Central memory CD8-positive, alpha-beta T cell (primary cell): ENCODE measurements at places on chromosomes 6 and 20.

- H3K27me3 ChIP-seq, result no peaks in the 10 kb centered on the region
- H3K36me3 ChIP-seq, result peaks cover 4% of the 10 kb centered on the region
- no peak overlapping the region for H3K27ac ChIP-seq
- no peak overlapping the region for H3K4me3 ChIP-seq
- no peak for DNase-seq
- peaks cover 16% of the 10 kb centered on the region for H3K4me1 ChIP-seq
Observed at GRCh38 chr6:30820193-30820592, 64.1 kb upstream of the DDR1 start.

DNA sequence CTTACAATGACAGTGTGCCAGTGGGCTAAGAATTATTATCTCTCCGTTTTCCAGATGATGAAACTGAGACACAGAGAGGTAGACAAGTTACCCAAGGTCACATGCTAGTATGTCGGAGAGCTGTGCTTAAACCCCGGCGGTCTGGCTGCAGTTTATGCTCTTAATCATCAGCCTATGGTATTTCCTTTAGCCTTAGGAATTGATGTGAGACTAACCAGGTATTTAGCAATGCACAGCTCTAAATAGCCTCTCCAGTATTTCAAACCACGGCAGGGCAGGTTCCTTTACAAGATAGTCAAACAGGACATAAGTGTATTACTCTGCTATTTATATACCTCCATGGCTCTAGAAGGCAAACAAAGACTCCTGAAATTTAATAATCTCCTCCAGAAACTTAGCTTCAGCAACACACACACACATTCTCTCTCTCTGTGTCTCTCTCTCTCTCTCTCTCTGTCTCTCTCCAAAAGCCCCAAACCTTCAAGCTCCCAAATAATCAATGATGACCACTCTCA is 142.0 kb upstream of the ZNF217 start:
- DNase-seq, result no peak
- no peak overlapping the region for H3K4me3 ChIP-seq
- H3K36me3 ChIP-seq, result no peaks in the 10 kb centered on the region
- peak overlapping the region; percentile 19 for H3K27ac ChIP-seq
- peaks cover 24% of the 10 kb centered on the region for H3K4me1 ChIP-seq

DNA sequence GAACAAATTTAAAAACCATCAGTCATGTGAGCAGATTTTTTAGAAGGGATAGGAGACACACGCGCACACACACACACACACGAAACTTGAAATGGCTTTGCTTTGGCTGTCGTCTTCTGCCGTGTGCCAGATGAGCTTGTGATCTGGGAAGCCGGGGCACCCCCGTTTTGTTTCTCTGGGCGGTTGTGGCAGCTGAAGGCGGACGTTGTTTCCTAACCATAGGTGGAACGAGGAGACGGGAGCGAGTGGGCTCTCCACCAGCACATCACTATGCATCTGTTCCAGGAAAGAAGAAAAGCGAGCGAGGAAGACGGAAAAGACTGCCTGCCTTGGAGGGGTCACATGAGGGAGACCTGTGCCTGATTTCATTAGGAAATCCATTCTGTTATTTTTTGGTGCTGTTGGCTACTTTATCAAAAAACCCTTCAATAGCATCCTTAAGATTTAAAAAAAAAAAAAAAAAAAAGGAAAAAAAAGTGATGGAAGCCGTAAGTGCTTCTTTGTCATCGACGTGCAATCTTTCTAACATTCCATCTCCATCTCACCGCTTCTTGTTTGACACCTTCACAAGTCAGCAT is 142.1 kb downstream of the DTNBP1 start:
- H3K4me1 ChIP-seq, result peaks cover 18% of the 10 kb centered on the region
- no peak for DNase-seq
- no peak overlapping the region for H3K27ac ChIP-seq
- H3K27me3 ChIP-seq, result no peaks in the 10 kb centered on the region
- peaks cover 57% of the 10 kb centered on the region for H3K36me3 ChIP-seq

GRCh38 chr6:43334466-43335095 is 26.0 kb upstream of the CRIP3 start:
- H3K27me3 ChIP-seq, result no peaks in the 10 kb centered on the region
- H3K36me3 ChIP-seq, result peaks cover 19% of the 10 kb centered on the region
- no peak overlapping the region for H3K4me3 ChIP-seq
- peaks cover 18% of the 10 kb centered on the region for H3K4me1 ChIP-seq
- no peak for DNase-seq

- H3K4me3 ChIP-seq, result no peak overlapping the region
- no peak overlapping the region for H3K27ac ChIP-seq
- peaks cover 10% of the 10 kb centered on the region for H3K27me3 ChIP-seq
- no peaks in the 10 kb centered on the region for H3K36me3 ChIP-seq
- no peak for DNase-seq
Observed at GRCh38 chr20:59062081-59062480, 19.5 kb upstream of the PRELID3B start.

GRCh38 chr6:145090801-145091585 is 644.3 kb downstream of the EPM2A start:
- peaks cover 44% of the 10 kb centered on the region for H3K27me3 ChIP-seq
- H3K27ac ChIP-seq, result no peak overlapping the region
- no peak for DNase-seq
- H3K36me3 ChIP-seq, result no peaks in the 10 kb centered on the region
- H3K4me3 ChIP-seq, result no peak overlapping the region

GRCh38 chr20:63568170-63568981 is 5.7 kb downstream of the HELZ2 start:
- peak overlapping the region; percentile 69 for H3K27ac ChIP-seq
- no peak for DNase-seq
- H3K27me3 ChIP-seq, result no peaks in the 10 kb centered on the region

- DNase-seq, result no peak
- H3K4me1 ChIP-seq, result no peaks in the 10 kb centered on the region
- H3K36me3 ChIP-seq, result no peaks in the 10 kb centered on the region
- no peak overlapping the region for H3K4me3 ChIP-seq
- no peak overlapping the region for H3K27ac ChIP-seq
Observed at GRCh38 chr20:13863244-13863643, 78.4 kb downstream of the NDUFAF5 start.

DNA sequence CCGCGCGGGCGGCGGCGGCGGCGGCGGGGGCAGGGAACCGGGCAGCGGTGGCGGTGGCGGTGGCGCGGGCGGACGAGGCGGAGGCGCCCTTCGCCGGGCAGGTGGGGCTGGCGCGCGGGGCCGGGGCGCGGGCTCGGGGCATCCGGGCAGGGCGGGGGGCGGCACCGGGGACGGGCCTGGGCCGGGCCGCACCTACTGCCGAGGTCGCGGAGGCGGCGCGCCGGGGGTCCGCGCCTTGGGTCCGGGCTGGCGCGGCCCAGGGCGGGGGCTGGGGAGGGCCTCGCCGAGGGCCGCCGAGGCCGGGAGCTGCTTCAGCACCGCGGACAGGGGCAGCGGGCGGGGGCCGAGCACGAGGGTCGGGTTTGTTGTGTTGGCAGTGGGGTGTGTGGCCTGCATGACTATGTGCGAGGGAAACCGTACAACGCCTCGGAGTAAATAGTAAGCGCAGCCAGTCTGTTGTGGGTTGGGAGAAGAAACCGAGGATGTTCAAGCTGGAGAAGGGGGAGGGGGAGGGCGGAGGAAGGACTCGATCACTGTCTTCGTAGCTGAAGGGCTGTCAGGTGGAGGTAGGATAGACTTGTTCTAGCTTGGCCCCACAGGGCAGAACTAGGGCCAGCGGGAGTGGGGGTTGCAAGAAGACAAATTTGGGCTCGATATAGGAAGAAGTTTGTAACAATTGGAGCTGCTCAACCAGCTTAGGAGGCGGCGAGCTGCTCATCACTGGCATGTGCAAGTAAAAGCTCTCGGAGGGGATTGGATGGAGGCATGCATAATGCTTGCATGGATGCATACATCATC is 593 bp downstream of the MMP24 start:
- DNase-seq, result peak; percentile 22
- no peak overlapping the region for H3K27ac ChIP-seq
- H3K4me1 ChIP-seq, result peaks cover under 1% of the 10 kb centered on the region
- peaks cover 23% of the 10 kb centered on the region for H3K27me3 ChIP-seq

DNA sequence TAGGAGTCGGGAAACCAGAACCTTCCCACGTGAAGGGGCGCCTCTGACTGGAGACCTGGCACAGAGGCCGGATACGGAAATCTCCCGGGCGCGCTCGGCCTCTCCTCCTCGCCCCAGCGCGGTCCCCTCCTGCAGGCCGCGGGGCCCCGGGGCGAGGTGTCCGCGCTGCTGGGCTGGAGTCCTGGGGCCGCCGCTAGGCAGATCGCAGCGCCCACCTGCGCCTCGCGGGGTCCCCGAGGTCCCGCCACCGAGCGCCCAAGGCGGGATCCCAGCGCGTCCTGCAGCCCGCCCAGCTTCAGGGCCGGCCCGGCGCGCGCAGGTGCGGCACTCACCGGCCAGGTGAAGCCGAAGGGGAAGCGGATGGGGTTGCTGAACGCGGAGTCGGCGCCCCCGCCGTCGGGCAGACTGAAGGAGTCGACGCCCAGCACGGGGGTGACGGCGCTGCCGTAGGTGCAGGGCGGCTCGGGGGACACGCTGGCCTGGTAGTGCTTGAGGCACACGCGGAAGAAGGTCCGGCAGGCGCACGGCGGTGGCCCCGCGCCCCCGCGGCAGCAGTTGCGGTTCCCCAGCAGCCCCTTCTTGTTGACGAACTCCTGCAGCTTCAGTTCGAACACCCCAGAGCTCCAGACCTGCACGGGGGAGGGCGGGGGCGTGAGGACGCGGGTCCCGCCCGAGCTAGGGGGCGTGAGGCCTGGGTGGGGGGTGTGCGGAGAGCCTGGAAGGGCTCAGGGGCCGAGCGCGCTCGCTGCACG is 1.5 kb downstream of the DLL1 start:
- peaks cover 9% of the 10 kb centered on the region for H3K36me3 ChIP-seq
- H3K27me3 ChIP-seq, result peaks cover 72% of the 10 kb centered on the region
- H3K27ac ChIP-seq, result peak overlapping the region; percentile 52
- H3K4me1 ChIP-seq, result peaks cover 45% of the 10 kb centered on the region
- peak overlapping the region; percentile 81 for H3K4me3 ChIP-seq

GRCh38 chr20:56359212-56360132 is 698 bp downstream of the FAM210B start:
- peaks cover 2% of the 10 kb centered on the region for H3K36me3 ChIP-seq
- H3K4me3 ChIP-seq, result peak overlapping the region; percentile 87
- H3K27ac ChIP-seq, result peak overlapping the region; percentile 86

DNA sequence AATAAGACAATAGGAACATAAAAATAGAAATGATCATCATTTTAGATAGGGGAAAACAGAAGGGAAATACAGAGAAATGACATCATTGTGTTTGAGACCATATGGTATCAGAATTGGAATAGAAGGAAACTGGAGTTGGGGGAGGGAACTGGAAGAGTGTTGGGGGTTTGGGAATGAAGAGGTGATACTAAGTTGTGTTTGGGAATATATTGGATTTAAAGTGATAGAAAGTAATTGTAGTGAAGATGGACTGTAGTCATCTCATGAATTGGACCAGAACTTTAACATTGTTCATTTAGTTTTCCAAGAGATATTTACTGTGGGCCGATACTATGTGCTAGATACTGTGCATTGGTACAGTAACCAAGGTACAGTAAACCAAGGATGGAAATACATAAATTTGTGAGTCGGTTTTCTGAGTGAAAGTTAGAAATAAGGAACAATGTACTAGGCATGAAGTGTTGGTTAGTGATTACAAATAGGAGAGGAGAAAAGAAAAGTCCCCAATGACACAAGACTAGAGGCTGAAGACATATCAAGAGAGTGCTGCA is 32.3 kb downstream of the KCNQ5 start:
- no peak overlapping the region for H3K4me3 ChIP-seq
- no peak overlapping the region for H3K27ac ChIP-seq
- H3K27me3 ChIP-seq, result no peaks in the 10 kb centered on the region
- peaks cover 16% of the 10 kb centered on the region for H3K4me1 ChIP-seq

GRCh38 chr6:163243692-163244589 is 170.6 kb upstream of the QKI start:
- H3K4me3 ChIP-seq, result no peak overlapping the region
- H3K27me3 ChIP-seq, result peaks cover 49% of the 10 kb centered on the region
- no peak for DNase-seq
- H3K27ac ChIP-seq, result no peak overlapping the region
- no peaks in the 10 kb centered on the region for H3K4me1 ChIP-seq
- no peaks in the 10 kb centered on the region for H3K36me3 ChIP-seq

GRCh38 chr6:47789553-47789952 is 7.7 kb downstream of the OPN5 start:
- H3K4me1 ChIP-seq, result no peaks in the 10 kb centered on the region
- no peak overlapping the region for H3K27ac ChIP-seq
- H3K36me3 ChIP-seq, result no peaks in the 10 kb centered on the region

- DNase-seq, result no peak
- no peaks in the 10 kb centered on the region for H3K4me1 ChIP-seq
- H3K27me3 ChIP-seq, result peaks cover 12% of the 10 kb centered on the region
- H3K27ac ChIP-seq, result no peak overlapping the region
- no peak overlapping the region for H3K4me3 ChIP-seq
- no peaks in the 10 kb centered on the region for H3K36me3 ChIP-seq
Observed at GRCh38 chr6:79167931-79168694, 66.4 kb downstream of the HMGN3 start.

GRCh38 chr20:19875376-19876221 is 117.5 kb downstream of the RIN2 start:
- no peak for DNase-seq
- no peak overlapping the region for H3K27ac ChIP-seq
- H3K36me3 ChIP-seq, result no peaks in the 10 kb centered on the region
- peaks cover 10% of the 10 kb centered on the region for H3K4me1 ChIP-seq

DNA sequence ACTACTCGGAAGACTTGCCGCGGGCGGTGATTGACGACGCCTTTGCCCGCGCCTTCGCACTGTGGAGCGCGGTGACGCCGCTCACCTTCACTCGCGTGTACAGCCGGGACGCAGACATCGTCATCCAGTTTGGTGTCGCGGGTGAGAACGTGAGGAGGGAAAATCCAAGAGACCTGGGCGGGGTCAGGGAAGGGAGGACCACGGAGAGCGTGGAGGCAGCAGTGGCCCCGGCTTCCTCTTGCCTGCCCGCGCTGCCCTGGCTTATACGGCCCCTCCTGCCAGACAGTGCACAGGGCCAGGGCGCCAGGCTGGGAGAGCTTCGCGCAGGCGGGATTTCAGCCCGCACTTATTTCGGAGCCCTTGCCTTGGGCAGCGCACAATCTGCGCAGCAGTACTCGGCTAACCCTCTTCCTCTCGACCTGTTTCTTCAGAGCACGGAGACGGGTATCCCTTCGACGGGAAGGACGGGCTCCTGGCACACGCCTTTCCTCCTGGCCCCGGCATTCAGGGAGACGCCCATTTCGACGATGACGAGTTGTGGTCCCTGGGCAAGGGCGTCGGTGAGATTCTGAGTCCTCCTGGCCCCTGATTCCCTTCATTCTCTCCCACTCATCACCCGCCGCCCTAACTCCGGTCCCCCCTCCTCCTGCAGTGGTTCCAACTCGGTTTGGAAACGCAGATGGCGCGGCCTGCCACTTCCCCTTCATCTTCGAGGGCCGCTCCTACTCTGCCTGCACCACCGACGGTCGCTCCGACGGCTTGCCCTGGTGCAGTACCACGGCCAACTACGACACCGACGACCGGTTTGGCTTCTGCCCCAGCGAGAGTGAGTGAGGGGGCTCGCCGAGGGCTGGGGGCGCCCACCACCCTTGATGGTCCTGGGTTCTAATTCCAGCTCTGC is 2.0 kb downstream of the MMP9 start:
- H3K4me3 ChIP-seq, result peak overlapping the region; percentile 57
- peaks cover 64% of the 10 kb centered on the region for H3K4me1 ChIP-seq
- H3K27ac ChIP-seq, result peak overlapping the region; percentile 59
- H3K27me3 ChIP-seq, result peaks cover 73% of the 10 kb centered on the region

GRCh38 chr20:1121429-1121828 is 3.0 kb downstream of the PSMF1 start:
- no peaks in the 10 kb centered on the region for H3K27me3 ChIP-seq
- H3K27ac ChIP-seq, result peak overlapping the region; percentile 86
- peaks cover 39% of the 10 kb centered on the region for H3K36me3 ChIP-seq
- no peak for DNase-seq
- H3K4me1 ChIP-seq, result peaks cover 70% of the 10 kb centered on the region

GRCh38 chr6:141734071-141734840 is 398.5 kb upstream of the GJE1 start:
- no peaks in the 10 kb centered on the region for H3K36me3 ChIP-seq
- H3K4me3 ChIP-seq, result no peak overlapping the region
- no peaks in the 10 kb centered on the region for H3K27me3 ChIP-seq
- H3K4me1 ChIP-seq, result no peaks in the 10 kb centered on the region
- no peak overlapping the region for H3K27ac ChIP-seq
- no peak for DNase-seq
